Stromal cell of bone marrow (primary cell): ENCODE measurements at places on chromosomes 12 and 14.

DNA sequence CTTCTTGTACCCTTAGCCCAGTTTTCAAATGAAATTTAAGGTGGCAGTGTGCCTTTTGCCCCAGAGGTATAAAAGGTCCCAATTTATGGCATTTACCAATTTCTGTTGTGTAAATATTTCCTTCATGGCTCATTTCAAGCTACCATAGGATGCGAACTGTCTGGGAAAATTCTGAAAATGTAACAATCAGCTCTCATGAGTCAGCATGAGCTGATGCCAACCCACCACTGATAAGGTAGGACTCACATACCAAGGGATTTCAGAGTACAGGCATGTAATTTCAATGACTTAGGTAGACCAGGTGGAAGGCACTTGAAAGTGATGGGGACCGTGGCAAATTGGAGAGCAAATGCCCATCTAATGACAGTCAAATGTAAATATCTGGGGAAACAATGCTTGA is 169.5 kb downstream of the TTC8 start:
- no peak for DNase-seq

DNA sequence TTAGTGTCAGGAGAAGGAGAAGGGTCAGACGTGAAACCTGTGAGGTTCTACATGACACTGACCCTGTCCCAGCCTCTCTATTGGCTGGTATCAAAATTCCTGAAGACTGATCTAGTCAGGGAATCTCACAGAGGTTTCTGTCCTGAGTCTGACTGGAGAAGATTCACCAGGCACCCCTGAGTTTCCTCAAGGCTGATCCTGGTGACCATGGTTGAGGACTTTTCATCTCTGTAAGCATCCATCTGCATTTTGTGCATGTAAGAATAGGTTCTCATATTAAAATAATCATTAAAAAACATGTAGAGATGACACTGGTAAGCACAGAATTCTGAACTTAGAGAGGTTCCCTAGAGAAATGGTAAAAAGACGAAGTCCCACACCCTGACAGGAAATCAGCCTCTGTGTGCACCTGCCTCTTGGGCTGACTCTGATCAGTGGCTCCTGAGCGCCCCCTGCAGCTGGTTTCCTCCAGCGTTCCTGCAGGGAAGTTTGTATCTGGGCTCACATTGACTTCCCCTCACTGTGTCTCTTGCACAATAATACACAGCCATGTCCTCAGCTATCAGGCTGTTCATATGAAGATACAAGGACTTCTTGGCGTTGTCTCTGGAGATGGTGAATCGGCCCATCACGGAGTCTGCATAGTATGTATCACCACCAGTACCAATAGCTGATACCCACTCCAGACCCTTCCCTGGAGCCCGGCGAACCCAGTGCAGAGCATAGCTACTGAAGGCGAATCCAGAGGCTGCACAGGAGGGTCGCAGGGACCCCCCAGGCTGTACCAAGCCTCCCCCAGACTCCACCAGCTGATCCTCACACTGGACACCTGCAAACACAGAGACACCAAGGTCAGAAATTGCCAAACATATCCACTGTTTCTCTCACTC is 991.9 kb downstream of the TMEM121 start:
- no peak for DNase-seq

GRCh38 chr12:4289998-4290790 is 16.6 kb downstream of the CCND2 start:
- DNase-seq, result no peak

DNA sequence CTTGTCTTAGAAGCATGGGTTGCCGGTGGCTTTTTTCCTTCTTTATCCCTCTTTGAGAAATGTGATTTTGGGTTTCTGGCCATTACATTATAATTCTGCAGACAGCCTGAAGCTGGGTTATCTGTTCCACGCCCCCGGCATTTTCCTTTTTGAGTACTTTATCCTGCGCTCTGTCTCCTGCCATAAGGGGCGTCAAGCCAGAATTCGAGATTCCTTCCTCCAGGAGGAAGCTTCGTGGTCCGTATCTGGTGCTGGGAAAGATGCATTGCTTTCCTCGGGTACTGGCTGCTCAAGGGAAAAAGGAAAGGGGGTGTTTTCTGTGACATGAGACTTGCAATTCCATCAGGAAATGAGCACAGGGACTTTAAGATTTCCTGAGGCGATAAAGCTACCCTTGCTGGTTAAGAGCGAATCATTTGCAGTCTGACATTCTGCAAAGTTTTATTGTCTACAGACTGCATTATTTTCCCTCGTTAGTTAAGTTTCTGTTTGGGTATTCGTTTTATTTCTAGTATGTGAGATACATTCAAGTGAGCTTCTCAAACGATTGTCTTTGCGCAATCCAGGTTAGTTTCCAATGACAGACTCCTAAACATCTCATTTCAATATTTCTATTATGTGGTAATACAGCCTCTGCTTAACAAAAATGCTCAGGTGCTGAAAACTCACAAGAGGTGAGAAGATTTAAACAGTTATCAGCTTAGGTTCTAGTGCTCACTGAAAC is 694 bp downstream of the AKAP5 start:
- DNase-seq, result no peak

DNA sequence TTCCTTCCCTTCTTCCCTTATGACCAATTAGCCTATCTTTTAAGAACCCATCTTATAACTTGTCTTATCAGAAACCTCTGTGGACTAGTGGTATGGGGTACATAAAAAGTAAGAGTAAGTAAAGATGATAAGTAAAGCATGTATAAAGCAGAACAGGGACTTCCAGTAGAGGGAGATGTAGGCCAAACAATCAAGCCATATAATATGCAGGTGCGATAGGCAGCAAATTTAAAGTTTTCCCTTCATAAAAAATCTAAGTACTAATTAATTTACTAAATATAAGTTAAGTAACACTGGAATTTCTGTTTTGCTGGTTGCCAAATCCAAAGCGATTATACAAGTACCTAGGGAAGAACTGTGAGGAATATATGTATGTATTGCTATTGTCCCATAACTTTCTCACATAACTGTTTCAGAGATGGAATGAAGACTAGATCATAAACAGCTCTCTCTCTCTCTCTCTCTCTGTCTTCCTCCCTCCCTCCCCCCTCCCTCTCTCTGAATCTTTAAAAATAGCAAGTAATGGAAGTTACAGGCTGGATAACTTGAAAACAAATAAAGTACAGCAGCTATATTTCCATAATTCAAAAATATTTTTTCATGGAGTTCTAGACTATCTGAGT is 25.7 kb downstream of the METTL25 start:
- peak; percentile 5 for DNase-seq

- no peak for DNase-seq
Measured at GRCh38 chr12:115323223-115323905, 639.4 kb upstream of the TBX3 start.

DNA sequence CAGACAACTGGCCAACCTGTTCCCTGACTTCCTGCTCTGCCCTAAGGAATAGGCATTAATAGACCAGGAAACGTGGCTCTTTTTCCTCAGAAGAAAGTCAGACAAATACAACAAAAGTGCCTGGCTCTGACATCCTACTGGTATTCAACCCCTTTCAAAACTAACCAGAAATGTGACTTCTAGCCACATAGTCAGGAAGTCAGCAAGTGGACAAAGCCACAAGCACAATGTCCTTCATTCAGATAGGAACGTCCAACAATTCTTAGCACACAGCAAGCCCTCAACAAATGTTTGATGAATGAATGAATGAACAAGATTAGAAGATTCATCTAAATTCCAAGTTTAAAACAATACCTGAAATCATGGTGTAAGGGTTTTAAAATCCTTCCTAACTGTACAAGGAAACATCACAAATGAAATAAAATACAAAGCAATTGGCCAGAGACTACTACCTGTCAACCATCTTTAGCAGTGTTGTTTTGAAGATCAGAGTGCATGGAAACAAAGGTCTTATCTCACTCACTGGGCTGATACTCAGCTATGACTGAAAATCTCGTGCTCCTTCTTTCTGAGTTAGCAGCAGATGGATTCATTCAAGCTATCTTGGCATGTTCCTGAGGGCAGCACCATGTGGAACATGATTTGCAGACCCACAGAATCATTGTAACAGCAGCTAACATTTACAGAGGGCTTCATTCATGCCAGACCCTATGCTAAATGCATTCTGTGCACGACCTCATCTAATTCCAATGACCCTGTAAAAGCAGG is 16.5 kb downstream of the APPL2 start:
- DNase-seq, result no peak

DNA sequence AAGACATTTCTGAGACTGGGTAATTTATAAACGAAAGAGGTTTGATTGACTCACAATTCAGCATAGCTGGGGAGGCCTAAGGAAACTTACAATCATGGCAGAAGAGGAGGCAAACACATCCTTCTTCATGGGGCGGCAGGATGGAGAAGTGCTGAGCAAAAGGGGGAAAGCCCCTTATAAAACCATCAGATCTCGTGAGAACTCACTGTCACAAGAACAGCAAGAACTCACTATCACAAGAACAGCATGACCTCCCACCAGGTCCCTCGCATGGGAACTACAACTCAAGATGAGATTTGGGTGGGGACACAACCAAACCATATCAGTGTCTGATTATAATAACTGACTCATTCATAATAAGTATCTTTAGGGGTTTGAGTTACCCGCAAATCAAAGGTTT is 6.4 kb downstream of the SLC39A9 start:
- no peak for DNase-seq

DNA sequence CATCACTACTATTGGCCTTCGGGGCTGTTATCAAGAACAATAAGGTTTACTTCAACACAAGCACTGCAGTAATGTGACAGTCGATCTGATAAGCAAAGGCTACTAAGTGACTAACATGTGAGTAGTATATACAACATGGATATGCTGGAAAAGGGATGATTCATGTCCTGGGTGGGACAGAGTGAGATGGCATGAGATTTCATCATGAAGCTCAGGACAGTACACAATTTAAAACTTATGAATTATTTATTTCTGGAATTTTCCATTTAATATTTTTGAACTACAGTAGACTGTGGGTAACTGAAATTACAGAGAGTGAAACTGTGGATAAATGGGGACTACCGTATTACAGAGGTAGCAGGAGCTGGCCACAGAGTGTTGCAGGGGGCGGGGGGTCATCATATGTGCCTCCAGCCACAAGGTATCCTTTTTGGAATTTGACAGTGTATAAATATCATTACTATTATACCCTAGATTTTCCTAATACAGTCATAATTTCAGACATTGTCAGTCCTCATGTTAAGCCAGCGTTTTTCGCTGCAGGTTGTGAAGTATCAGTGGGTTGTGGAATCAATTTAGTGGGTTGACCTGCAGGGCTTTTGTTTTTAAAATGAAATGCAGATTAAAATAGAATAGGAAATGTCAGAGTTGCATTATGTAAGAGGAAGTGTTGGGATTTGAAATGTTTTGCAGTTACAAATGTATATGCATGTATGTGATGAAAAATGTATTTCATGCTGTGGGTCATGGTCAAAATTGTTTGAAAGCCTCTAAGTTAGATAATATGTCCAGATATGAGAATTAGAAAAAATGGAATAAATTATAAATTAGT is 148.0 kb upstream of the NUDT4 start:
- DNase-seq, result peak; percentile 71

DNA sequence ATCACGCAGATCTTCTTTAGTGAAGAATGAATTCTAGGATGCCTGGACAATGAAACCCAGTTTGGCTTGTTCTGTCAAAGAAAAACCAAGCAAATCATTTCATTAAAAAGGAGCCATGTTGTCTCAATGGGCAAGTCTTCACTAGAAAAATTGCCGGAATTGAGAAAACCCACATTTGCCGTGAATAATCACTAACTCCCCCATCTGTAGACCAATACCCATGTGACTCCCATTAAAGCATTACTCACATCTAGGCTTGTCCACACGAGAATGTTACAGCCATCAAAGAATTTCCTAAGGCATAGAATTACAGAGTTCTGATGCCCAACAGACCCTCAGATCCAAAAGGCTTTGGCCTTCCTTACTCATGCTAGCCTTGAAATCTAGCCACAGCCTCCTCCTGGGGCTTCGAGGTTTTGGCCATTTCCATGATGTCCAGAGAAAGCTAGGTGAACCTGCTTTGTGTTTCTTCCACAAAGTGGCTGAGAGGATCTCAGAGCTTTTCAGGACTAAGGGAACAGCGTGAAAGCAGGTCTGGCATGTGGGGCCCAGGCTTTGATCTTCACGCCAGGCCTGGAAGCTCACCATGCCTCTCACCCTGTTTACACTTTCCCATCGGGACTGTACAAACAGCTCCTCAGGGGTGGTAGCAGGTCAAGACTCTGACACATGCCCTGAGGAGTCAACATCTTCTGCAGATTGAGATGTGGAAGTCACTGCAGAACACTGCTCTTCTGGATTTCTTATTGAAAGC is 12.1 kb downstream of the SLC7A8 start:
- DNase-seq, result peak; percentile 90

GRCh38 chr12:78886719-78887407 is 22.3 kb downstream of the SYT1 start:
- peak; percentile 22 for DNase-seq

GRCh38 chr14:75860561-75861160 is 121.1 kb downstream of the TGFB3 start:
- no peak for DNase-seq

DNA sequence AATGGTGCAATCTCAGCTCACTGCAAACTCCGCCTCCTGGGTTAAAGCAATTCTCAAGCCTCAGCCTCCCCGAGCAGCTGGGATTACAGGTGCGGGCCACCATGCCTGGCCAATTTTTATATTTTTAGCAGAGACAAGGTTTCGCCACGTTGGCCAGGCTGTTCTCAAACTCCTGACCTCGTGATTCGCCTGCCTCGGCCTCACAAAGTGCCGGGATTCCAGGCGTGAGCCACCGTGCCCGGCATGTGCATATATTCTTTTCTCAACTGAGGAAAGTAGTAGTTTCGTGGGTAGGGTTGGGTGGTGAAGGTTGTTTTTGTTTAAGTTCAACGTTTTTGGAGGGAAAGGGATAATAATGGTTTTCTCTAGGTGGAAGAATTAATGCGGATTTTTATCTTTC is 94.2 kb upstream of the CEP83 start:
- DNase-seq, result no peak

DNA sequence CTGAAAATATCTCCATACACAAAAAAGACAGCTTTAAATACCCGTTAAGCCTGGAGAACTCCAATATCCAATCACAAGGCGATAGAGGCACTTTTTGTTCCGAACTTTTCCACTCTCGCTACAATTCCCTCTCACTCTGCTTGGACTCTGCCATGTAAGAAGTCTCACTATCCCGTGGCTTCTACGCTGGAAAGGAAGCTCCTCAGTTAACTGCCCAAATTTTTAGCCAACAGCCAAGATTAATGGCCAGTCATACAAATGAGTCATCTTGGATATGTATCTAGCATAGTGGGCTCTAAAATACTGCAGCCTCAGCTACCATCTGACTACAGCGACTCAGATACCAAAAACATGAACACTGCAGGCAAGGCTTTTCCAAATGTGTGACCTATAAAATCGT is 45.5 kb upstream of the RERGL start:
- DNase-seq, result peak; percentile 70

DNA sequence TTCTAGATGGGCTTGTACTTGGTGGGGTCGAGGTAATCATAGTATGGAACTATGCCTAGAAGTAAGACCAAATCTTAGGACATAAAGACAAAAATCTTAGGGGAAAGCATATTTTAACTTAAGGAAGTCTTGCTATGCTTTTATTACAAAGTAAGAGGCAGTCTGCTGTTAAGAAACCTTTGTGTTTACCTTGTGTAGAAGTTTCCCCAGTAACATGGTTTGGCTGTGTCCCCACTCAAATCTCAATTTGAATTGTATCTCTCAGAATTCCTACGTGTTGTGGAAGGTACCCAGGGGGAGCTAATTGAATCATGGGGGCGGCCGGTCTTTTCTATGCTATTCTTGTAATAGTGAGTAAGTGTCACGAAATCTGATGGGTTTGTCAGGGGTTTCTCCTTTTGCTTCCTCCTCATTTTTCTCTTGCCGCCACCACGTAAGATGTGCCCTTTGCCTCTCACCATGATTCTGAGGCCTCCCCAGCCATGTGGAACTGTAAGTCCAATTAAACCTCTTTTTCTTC is 162.5 kb upstream of the ABCD2 start:
- no peak for DNase-seq

GRCh38 chr14:52313903-52314594 is at the start of gene PTGER2:
Gene PTGER2 (plus strand): TSS chr14:52314312. CDS start chr14:52314549, 237 bp downstream.
- DNase-seq, result peak; percentile 74
